ENCODE measurements at places on chromosomes 1 and 21.

DNA sequence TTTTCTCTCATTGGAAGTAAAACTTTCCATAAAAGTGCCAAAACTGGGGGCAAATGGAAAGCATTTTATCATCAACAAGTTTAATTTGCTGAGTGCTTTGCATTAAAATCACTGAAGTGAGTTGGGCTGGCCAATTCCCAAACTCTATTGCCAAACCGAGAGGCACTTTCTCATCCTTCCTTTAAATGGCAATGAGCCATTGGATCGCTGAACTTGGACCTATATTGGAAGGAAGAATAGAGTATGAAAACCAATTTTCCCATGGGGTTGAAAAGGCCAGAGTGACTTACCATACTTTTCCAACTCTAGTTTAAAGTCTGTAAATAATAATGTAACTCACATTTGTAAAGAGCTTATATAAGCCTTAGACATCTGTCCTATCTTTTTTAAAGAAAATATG lies 189.1 kb upstream of the C1orf87 start:
- H3K4me3 ChIP-seq: no peak overlapping the region
- DNase-seq: no peak
- H3K27ac ChIP-seq: no peak overlapping the region
- no peaks in the 10 kb centered on the region for H3K36me3 ChIP-seq
- H3K27me3 ChIP-seq: no peaks in the 10 kb centered on the region

DNA sequence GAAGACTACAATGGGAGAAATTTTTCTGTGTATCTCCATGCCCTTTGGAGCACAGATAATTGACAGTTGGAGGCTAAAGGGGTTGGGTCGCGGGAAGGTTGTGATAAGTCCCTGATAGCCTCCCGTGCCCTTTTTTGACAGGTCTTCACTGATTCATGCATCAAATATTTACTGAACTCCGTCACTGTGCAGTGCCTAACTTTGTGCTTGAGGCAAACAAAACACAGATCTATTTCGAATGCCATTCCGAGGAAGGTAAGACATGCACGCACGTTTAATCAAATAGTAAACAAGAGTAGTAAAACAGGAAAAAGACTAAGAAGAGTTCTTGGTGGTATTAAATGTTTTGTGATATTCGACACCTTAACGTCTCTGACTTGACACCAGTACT lies 494 bp upstream of the PIP5K1A start:
- DNase-seq: no peak
- H3K27ac ChIP-seq: peak overlapping the region; percentile 83
- H3K27me3 ChIP-seq: no peaks in the 10 kb centered on the region
- peak overlapping the region; percentile 90 for H3K4me3 ChIP-seq

- no peak for DNase-seq
- H3K36me3 ChIP-seq: no peaks in the 10 kb centered on the region
- H3K27ac ChIP-seq: no peak overlapping the region
- no peaks in the 10 kb centered on the region for H3K4me1 ChIP-seq
- H3K4me3 ChIP-seq: no peak overlapping the region
Observed at GRCh38 chr1:117068580-117068979, 8.5 kb downstream of the TTF2 start.

DNA sequence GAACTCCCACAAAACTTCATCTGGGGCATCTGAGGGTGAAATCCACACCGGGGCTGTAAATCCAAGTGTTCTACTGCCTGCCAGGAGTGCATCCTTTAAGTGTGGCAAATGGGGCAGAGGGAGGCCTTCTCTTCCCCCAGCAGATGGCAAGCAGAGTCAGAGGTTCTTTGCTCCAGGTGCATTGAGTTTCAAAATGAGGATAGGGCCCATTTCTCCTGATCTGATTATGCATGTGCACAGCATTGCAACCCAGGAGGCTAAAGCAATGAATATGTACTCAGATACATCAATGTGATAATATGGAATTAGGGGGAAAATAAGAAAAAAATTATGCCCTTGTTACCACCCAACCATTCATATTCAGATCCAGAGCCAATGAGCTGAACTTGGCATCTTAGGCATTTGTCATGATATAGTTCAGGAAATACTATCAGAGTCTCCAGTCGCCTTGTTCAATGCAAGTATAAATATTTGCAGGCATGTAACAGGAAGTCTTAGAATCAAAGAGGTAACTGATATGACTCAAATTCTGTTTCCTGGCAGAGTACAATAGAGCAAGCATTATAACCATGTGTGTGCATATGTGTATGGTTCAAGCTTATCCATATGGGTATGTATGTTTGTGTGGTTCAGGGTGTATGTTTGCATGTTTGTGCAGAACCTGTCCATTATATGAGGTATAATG lies 473.8 kb upstream of the PKN2 start:
- H3K4me3 ChIP-seq: no peak overlapping the region
- H3K27me3 ChIP-seq: no peaks in the 10 kb centered on the region
- no peaks in the 10 kb centered on the region for H3K4me1 ChIP-seq
- DNase-seq: no peak
- H3K27ac ChIP-seq: no peak overlapping the region

- H3K4me3 ChIP-seq: no peak overlapping the region
- no peak overlapping the region for H3K27ac ChIP-seq
- no peak for DNase-seq
- no peaks in the 10 kb centered on the region for H3K4me1 ChIP-seq
Observed at GRCh38 chr1:208071435-208072031, 160.6 kb upstream of the CD34 start.

DNA sequence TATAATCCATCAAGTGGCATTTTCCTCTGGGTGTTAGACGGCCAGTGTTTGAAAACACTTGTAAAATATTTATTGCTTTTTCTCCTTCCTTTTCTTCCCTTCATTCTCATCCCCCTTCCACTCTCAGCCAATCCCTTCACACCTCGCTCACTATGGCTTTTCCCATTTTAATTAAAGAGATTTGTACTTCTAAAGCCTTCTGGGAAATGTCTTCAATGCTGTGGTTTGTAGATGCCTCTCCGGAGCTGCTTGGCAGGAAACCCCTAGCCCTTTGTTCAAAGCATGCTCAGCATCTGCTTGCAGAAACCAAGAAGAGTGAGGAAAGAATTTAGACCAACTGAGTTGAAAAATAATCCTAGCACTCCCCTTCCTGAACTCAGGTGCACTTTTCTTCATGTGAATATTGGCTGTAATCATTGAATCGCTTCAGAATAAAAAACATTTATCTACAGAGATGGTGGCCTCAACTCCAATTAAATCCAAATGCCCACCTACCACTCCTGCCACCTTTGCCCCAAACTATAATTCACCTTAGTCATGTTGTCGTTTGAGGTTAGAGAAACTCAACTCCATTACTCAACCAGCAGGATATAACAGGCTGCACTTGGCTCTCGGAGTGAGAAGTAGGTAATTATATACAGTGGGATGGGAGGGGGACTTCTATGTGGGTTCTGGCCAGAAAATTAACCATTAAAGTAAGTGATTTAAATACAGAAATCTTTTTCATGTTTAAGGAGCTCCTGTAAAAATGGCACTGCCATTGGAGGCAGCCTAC lies 659.4 kb upstream of the CAMK1G start:
- H3K4me1 ChIP-seq: no peaks in the 10 kb centered on the region
- H3K4me3 ChIP-seq: no peak overlapping the region
- H3K27me3 ChIP-seq: no peaks in the 10 kb centered on the region
- no peak for DNase-seq
- no peaks in the 10 kb centered on the region for H3K36me3 ChIP-seq

- H3K27me3 ChIP-seq: no peaks in the 10 kb centered on the region
- no peak for DNase-seq
- no peak overlapping the region for H3K27ac ChIP-seq
- H3K4me1 ChIP-seq: peaks cover 3% of the 10 kb centered on the region
- no peaks in the 10 kb centered on the region for H3K36me3 ChIP-seq
- H3K4me3 ChIP-seq: no peak overlapping the region
Observed at GRCh38 chr1:95039360-95040031, 33.3 kb downstream of the ALG14 start.

GRCh38 chr1:51750729-51751128 lies 127.8 kb downstream of the NRDC start:
- H3K36me3 ChIP-seq: peaks cover 8% of the 10 kb centered on the region
- H3K27me3 ChIP-seq: no peaks in the 10 kb centered on the region
- no peaks in the 10 kb centered on the region for H3K4me1 ChIP-seq
- H3K27ac ChIP-seq: no peak overlapping the region
- H3K4me3 ChIP-seq: no peak overlapping the region
- DNase-seq: no peak

- no peaks in the 10 kb centered on the region for H3K27me3 ChIP-seq
- no peaks in the 10 kb centered on the region for H3K36me3 ChIP-seq
- H3K4me3 ChIP-seq: no peak overlapping the region
- DNase-seq: no peak
Observed at GRCh38 chr1:181014477-181015250, 8.0 kb downstream of the STX6 start.
